ENCODE measurements at places on chromosomes 5 and 9.
A peak's percentile ranks its signal among the peaks of the same experiment; 100 is the strongest.

- DNase-seq, result peak; percentile 46
Measured at GRCh38 chr5:143008809-143009521, 238.8 kb downstream of the ARHGAP26 start.

DNA sequence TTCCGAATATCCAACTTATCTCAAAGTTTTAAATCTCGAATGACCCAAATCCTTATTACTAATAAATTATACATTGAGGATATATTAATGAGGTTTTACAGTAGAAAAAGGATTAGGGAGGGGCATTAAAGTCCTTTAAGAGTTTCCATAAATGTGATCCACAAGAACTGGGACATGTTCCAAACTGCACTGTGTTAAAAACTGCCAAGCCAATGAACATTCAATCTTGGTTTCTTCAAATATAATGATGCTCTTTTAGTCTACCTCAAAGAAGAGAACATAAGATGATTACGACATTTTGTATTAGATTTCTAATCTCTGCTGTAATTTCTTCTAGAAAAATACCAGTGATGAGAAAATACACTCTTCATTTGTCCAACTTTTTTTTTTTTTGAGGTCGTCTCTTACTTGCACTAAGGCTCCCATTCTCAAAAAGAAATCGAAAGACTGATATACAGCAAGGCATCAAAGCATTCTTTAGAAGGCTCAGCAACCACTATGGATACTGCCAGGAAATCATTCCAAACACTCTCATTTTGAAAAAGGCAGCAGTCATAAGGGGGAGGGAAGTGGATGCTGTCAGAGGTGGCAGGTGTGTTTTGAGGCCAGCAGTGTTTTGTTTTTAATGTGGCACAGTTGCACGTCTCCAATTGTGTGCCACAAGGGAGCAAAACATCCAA is 1.7 kb downstream of the PTAR1 start:
- DNase-seq, result no peak

GRCh38 chr5:35811108-35811741 is 45.5 kb upstream of the IL7R start:
- no peak for DNase-seq

GRCh38 chr5:119207105-119207504 is 136.2 kb downstream of the DMXL1 start:
- no peak for DNase-seq

DNA sequence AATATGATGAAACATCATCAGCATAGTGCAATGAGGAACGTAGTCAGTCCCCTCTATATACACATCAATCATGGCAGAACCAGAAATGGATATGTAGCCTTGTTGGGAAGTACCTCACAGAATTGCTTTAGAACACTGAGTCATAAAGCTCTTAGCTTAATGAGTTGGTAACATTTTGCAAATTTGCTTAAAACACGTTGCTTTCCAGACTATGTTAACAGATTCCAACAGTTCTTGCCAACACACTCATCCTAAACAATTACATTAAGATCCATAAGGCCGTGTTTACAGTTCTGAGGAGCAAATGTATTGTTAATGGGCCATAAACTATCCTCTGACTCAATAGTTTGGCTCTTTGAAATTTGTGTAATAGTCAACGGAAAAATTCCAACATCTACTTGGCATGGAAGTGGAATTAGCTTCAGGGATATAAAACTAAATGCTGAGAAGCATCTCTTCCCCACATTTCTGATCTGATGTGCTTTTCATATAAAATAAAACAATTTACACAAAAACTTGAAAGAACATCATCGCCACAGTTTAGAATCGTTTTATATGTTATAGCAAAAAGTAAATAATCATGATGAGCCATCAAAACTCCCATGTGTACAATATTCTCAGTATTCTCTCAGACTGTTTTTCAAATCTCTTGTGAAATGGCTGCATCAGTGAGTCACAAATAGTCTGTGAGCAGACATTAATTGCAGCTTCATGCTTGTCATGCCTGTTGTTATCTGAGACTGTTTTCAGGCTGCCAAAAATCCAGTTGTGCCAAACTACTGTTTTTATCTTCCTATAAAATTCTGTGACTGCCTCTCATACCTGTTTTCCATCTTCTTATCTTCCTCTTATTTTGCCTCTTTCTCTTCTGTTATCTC is 291.9 kb downstream of the COX7C start:
- DNase-seq, result no peak

- DNase-seq, result peak; percentile 39
Measured at GRCh38 chr9:125260561-125260960, 1.1 kb upstream of the GAPVD1 start.

- no peak for DNase-seq
Measured at GRCh38 chr5:93956006-93956405, 214.6 kb upstream of the POU5F2 start.

- no peak for DNase-seq
Measured at GRCh38 chr5:717143-717542, 24.0 kb upstream of the TPPP start.

- DNase-seq, result no peak
Measured at GRCh38 chr5:66963559-66963971, 233.0 kb downstream of the CD180 start.

DNA sequence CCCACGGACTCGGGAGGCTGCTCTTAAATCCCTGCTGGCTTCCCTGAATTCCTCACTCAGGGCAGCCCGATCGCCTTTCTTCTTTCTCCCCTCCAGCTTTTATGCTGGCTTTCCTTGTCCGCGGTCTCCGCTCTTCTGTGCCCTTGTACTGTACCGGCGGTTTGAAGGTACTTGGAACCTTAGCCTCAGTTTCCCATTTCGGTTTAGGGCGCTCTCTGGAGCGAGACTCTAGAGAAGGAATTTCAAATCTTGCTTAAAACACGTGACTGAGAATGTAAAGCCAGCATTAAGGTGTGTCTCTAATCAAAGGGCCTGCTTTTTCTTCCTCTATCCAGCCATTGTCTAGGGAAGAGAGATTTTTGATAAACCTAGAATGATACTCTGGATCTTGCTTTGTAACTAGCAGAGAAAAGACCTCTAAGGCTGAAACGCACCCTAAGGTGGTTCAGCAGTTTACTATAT is 650 bp downstream of the GPR107 start:
- DNase-seq, result no peak

- no peak for DNase-seq
Measured at GRCh38 chr5:91212714-91213092, 170.4 kb downstream of the ARRDC3 start.

DNA sequence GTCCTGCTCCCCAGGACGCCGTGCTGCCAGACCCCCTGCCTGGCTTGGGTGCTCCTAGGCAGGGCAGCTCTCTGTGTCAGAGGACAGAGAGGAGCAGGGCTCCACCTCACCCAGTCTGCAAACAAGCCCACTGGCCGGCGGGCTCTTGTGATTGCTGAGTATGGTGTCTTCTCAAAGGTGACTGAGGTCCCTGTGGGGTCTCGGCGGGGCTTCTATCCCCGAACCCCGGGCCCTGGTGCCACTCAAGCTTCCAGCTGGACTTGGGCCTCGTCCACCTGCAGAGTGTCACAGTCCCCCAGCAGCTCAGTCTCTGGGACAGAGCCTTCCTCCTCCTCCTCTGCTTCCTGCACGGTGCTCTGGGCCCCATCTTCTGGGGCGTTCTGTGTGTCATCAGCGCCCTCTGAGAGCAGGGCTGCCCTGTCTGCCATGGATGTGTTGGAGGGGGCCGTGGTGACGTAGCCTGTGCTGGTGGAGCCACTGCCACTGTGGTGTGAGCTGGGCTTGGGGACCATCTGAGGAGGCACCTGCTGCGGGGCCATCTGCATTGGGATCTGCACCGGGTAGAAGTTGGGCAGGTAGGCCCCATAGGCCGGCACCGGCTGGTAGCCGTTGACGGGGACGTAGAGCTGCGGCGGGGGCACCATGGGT is 226.5 kb downstream of the ROR2 start:
- no peak for DNase-seq

DNA sequence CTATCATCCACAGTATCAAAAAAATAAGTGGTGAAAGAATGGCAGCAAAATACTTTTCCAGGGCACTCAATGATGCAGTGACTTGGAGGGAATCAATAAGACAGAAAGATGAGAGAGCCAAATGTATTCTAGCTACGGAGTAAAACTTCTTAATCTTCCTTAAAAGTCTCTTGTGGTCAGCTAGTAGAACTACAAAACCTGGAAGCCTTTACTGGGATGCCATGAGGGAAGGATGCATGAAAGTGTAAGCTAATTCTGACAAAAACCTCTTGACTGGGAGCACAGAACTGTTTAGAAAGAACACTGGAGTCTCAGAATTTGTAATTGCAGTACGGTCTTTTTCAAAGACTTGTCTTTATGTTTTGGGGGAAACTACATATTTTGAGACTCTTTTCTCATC is 432.8 kb upstream of the PTPRD start:
- DNase-seq, result no peak

DNA sequence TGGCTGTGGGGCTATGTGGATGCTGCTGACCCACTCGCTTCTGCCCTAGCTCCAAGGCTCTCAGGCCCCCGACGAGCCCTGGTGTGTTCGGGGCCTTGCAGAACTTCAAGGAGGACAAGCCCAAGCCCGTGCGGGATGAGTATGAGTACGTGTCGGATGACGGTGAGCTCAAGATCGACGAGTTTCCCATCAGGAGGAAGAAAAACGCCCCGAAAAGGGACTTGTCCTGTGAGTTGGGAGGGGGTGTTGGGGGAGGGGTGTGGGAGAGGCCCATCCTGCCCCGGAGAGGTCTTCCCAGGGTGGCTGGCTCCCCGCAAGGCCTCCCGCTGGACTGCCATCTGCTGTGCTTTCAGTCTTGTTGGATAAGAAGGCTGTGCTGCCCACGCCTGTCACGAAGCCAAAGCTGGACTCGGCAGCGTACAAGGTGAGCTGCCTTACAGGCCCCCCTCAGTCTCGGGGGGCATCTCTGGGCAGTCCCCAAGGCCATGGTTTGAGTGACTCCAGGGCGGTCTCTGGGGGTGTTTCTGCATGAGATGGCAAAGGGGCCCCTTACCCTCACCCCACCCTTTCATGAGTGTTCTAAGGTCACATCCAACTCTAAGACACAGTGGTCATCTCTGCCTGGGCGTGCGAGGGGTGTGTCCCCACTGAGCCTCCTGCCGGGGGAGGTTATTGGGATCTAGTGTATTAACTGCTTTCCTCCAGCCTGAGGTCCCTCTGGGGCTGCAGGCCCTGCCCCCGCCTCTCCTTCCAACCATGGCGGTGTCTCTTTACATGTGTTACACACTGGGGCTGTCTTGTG is 89.5 kb downstream of the PHF2 start:
- DNase-seq, result no peak

DNA sequence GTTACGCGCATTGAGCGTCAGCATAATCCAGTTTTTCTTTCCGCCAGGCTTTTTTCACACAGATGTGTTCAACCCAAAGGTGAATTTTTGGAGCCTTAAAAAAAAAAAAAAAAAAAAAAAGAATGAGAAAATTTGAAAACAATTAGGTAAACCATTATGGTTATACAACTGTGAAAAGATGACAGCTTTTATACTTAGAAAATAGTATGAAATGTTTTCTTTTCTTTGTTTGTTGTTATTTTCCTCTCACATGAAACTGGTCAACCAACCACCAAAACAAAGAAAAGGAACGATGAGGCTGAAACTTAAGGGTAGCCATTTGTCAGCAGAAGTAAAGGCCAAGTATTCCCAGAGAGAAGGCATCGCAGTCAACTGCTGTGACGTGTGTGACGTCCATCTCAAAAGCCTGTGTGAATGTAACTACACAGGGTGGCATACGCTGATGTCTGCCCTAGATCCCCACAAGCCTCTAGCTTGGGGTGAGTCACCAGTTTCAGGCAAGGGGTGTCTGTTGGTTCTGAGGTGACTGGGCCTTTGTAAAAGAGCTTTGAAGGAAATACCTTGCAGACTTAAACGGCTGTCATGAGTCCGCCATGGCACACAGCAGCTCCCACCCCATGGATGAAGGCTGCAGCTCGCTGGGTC is 182.9 kb downstream of the AOPEP start:
- no peak for DNase-seq

DNA sequence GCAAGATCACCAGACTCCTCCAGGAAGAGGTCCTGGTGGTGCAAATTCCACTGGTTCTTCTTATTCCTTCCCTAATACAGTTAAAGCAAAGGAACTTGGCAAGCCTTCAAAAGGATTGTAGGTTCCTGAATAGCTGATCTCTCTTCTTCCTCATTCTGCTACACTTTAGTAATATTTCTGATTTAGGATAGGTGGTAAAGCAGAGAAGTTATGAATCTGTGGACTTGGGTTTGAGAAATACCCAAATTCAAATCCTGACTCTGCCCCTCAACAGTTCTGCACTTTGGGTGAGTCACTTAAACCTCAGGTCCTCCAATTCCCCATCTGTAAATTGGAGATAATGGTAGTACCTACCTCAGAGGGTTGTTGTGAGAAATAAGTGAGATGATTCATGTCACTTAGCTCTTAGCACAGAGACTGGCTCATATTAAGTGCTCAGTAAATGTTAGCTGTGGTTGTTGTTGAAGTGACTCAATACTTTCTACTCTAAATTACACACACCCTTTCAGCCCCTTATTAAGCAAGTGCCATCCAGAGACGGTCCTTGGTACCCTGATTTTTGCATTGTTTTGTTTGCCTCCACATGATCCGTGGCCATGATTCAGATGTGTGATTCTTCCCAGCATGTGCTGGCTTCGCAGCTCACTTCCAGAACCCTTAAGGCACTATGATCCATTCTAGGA is 5.2 kb downstream of the SH3RF2 start:
- peak; percentile 34 for DNase-seq

DNA sequence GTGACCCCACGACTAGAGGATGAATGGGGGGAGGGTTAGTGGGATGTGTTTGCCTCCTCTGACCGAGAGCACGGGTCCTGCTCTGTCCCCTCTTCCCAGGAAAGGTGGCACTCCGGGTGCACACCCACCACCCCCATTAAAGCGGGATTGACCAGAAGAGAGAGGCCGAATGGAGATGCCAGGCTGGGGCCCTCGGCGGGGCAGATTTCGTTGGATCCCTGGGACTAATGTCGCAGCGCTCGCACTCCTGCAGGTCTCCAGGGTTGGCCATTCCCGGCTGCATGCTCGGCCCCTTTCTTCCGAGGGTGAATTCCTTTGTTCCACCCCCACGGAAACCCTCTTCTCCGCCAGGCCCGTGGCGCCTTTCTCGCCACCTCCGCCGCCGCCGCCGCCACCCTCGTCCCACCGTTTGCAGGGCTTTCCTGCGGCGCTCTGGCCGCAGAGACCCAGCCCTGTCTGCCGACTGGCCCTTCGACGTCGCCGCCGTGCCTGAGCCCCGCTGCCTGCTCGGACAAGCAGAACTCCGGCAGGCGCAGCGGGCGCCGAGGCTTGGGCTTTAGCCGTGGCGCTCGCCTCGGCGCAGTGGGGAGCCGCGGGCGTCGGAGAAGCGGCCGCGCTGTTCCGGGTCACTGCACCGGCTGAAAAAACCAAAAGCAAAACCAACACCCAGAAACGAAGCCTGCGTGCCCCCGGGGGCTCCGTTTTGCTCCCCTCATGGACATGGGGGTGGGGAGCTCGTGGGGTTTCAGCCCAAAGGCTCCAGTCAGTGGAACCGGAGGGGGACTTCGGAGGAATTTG is 11.8 kb downstream of the LMX1B start:
- no peak for DNase-seq

All from NB4 (cell line).